Prostate gland (tissue), 2 donors: ENCODE measurements at places on chromosomes 3 and 15. TPM values are rescaled to one million over a fixed set of nuclear protein-coding genes. Genes with fewer than 3 reads are reported as not detected.

GRCh38 chr3:34374521-34374920 lies 576.1 kb downstream of the PDCD6IP start:
- no peak overlapping the region for H3K27ac ChIP-seq
- no peak for DNase-seq
- H3K4me3 ChIP-seq: no peak overlapping the region
- no peaks in the 10 kb centered on the region for H3K27me3 ChIP-seq
- no peaks in the 10 kb centered on the region for H3K36me3 ChIP-seq

TTC21A gene
- total RNA-seq: 23.2 TPM

DNA sequence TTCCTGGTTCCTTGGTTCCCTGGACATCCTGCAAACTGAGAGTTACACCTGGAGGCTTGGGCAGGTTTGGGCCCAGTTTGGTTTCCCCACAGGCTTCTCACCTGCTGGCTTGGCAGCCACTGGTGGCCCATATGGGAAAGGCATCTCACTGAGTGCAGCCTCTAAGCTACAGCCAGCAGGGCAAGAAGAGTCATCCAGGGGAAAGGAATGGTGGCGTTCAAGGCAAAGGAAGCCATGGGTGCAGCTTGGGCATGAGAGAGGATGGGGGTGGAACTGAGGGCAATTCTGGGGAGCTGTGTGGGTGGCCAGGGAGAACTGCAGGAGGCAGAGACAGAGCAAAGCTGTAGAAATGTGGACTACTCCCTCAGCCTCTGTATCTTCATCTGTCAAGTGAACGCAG lies 106.4 kb downstream of the EPHB1 start:
- DNase-seq: no peak
- H3K4me1 ChIP-seq: no peaks in the 10 kb centered on the region
- no peaks in the 10 kb centered on the region for H3K36me3 ChIP-seq
- H3K27ac ChIP-seq: no peak overlapping the region
- H3K4me3 ChIP-seq: no peak overlapping the region

DNA sequence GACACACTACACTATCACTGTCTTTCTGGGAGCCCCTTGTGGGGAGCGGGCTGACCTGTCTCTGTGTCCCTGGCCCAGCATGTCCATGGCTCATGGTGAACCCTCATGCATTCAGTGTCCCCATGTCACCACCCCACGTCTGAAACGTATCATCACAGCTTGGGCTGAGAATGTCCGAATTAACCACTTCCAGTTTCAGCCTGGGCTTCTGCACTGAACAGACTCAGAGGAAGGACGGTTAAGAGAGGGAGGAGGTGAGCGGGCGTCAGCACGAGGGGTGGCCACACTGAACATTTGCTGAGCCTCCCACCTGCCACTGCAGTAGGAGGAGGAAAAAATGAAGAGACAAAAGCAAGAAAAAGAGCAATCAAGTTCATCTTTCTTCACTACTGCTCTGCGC lies 30.5 kb downstream of the ATP2B2 start:
- no peaks in the 10 kb centered on the region for H3K4me1 ChIP-seq
- no peak overlapping the region for H3K27ac ChIP-seq
- no peaks in the 10 kb centered on the region for H3K36me3 ChIP-seq
- H3K4me3 ChIP-seq: no peak overlapping the region
- DNase-seq: no peak

GRCh38 chr3:14265246-14265962 lies 86.8 kb downstream of the LSM3 start:
- no peak for DNase-seq
- H3K27me3 ChIP-seq: no peaks in the 10 kb centered on the region
- H3K4me3 ChIP-seq: no peak overlapping the region
- no peaks in the 10 kb centered on the region for H3K4me1 ChIP-seq
- H3K27ac ChIP-seq: no peak overlapping the region
- no peaks in the 10 kb centered on the region for H3K36me3 ChIP-seq

HDAC11 gene
- 26.9 TPM for total RNA-seq

SYNPR gene
- not detected for total RNA-seq

GRCh38 chr3:129539206-129539605 lies 3.8 kb upstream of the H1-8 start:
- DNase-seq: no peak
- H3K4me3 ChIP-seq: no peak overlapping the region
- H3K27me3 ChIP-seq: no peaks in the 10 kb centered on the region
- no peaks in the 10 kb centered on the region for H3K4me1 ChIP-seq

FRMD5 gene
- total RNA-seq: 8.1 TPM

- H3K36me3 ChIP-seq: no peaks in the 10 kb centered on the region
- no peak overlapping the region for H3K4me3 ChIP-seq
- no peaks in the 10 kb centered on the region for H3K27me3 ChIP-seq
- no peaks in the 10 kb centered on the region for H3K4me1 ChIP-seq
- no peak for DNase-seq
These were observed 398.0 kb downstream of the OTOL1 start for GRCh38 chr3:161894657-161895056.

WWTR1 gene
- 79.4 TPM for total RNA-seq

- no peaks in the 10 kb centered on the region for H3K36me3 ChIP-seq
- no peak overlapping the region for H3K4me3 ChIP-seq
- no peaks in the 10 kb centered on the region for H3K4me1 ChIP-seq
- no peak overlapping the region for H3K27ac ChIP-seq
These were observed 76.3 kb upstream of the COL8A1 start for GRCh38 chr3:99562138-99562537.

LMLN gene
- total RNA-seq: 6.8 TPM
